Nucleus accumbens (tissue), 56 donors: ENCODE measurements at places on chromosomes 7 and 10.

- no peak for DNase-seq
These were observed 7.4 kb downstream of the ELFN1 start for GRCh38 chr7:1677206-1678080.

DNA sequence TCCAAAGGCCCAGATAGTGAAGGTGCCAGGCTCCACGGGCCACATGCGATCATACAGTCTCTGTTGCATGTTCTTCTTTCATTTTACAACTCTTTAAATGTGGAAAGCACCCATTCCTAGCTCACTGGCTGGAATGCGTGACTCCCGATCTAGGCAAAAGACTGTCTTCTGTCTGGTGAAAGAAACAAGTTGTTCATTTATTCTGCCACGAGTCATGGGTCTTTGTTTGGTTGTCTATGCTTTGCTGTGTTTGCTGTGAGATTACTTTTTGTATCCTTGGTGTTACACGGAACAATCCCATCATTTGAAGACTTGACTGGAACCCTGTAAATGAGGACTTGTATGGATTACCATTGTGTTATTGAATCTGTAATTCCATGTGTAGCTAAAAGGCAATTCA is 41.9 kb downstream of the NPVF start:
- DNase-seq = no peak

GRCh38 chr10:5413012-5413938 is 918 bp downstream of the NET1 start:
- DNase-seq = peak; percentile 16

- no peak for DNase-seq
These were observed 150.5 kb downstream of the PLXDC2 start for GRCh38 chr10:19966751-19967150.

- no peak for DNase-seq
These were observed 224.9 kb downstream of the CHCHD3 start for GRCh38 chr7:132857031-132857430.

DNA sequence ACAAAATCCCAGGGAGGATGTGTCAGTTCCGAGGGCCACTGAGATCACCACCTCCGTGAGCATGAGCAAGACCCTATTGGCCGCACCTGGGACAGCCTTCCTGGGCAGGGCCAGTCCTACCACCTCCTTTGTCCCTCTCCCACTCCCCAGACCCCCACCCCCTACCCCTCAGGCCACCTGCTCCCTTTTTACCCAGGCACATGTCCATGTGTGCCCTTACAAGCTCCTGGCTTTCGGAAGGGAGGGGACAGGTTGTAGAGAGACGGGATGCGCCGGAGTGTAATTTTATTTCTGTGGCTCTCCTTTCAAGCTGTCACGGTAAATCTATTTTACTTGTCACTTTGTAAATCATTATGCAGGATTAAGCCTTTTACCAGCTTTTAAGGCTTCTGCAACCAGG is 20.9 kb downstream of the ZMIZ1 start:
- DNase-seq = no peak

DNA sequence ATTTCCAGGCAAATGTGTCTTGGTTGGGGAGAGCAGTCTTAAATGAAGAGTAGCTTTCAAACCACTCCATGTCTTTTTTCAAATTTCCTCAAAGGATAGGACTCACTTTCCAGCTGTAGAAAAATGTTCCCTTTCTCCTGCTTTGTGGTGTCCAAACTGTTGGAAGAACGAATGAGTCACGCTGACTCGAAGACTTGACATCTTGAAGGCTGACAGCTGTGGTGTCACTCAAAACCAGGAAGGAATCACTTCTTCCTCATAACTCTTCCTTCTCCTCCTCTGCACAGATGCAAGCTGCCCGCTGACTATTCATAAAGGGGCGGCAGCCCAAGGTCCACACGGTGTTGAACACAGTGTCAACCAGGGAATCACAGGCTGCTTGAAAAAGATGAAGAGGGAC is 19.2 kb downstream of the PLA2G12B start:
- no peak for DNase-seq

DNA sequence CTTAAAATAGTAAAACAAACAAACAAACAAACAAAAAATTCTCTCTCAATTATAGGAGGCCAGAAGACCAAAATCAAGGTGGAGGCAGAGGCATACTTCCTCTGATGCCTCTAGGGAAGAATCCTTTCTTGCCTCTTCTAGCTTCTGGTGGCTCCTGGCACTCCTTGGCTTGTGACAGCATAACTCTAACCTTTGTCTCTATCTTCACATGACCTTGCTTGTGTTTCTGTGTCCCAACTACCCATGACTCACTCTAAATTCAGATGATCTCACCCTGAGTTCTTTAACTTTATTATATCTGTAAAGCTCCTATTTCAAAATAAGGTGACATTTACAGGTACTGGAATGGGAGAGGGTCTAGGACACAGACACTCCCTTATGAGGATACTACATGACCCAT is 88.3 kb upstream of the ANTXRL start:
- DNase-seq = no peak

DNA sequence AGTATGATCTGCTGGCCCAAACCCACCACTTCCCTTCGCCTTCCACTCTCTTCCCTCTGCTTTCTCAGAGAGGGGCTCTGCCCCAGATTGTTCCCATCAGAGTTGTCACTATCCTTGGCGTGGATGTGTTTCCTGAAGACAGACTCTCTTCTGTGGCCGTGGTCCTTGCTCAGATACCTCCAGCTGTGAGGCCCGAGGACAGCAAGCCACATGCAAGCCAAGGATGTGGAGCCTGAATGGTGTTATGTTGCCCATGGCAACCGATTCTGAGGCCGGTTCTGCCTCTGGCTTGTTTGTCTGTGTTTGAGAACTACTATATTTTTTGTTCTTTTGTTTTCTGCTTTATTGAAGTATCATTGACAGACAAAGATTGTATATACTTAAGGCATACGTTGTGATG is 247.4 kb upstream of the PODXL start:
- no peak for DNase-seq

- DNase-seq = no peak
These were observed 40.0 kb upstream of the ANLN start for GRCh38 chr7:36349626-36350025.

DNA sequence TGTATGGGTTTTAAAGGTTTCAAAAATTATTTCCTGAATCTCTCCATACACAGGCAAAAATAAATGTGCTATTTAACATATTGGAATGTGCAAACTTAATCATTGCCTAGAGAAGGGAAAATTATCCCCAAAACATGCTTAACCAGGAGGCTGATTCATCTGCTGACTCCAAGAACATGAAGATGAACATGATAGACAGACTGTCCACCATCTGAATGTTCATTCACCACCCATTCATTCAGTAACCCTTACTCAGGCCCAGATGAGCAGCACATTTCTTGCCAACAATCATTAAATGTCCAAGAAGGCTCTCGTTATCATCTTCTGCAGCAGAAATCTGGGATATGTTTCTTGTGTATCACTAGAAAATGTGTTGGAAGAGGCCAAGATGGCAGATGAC is 110.6 kb downstream of the PPP1R9A start:
- no peak for DNase-seq

- DNase-seq = no peak
These were observed 163.8 kb upstream of the KLF6 start for GRCh38 chr10:3948843-3949242.

- DNase-seq = no peak
These were observed 557.1 kb downstream of the PTPRN2 start for GRCh38 chr7:158030566-158030965.

DNA sequence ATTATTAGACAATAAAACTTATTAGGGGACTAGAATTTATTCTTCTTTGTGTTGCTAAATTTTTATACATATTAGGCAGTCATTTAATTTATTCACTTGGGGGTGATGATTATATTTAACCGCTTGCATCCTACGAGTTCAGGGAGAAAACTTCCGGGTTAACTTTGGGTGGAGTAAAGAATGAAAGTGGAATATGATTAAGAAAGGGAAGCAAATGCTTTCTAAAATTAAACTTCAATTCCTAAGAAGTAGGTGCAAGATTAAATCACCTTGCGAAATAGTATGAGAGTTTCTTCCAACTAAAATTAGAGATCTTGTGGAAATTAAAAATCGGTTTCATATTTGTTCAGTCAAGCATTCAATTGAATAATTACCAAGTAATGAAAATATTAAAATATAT is 33.5 kb downstream of the MRC1 start:
- no peak for DNase-seq

- DNase-seq = no peak
These were observed 80.0 kb downstream of the CELF2 start for GRCh38 chr10:11097686-11098085.

DNA sequence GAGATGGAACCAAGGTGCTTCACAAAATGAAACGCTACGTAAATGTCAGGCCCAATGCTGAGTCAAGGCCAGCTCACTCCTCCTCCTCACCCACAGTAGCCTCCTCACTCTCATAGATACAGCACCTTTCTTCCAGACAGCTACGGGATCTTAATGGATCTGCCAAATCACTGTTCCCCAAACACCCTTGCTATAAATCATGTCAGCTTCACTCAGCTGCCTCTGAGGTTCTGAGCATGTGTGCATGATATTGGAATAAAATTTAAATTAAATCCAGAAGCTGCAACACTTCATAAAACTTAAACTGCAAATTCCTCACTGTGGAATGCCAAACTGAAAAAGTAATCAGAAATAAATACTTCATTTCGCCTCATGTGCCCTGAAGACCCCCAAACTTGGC is 14.7 kb upstream of the CPXM2 start:
- no peak for DNase-seq

DNA sequence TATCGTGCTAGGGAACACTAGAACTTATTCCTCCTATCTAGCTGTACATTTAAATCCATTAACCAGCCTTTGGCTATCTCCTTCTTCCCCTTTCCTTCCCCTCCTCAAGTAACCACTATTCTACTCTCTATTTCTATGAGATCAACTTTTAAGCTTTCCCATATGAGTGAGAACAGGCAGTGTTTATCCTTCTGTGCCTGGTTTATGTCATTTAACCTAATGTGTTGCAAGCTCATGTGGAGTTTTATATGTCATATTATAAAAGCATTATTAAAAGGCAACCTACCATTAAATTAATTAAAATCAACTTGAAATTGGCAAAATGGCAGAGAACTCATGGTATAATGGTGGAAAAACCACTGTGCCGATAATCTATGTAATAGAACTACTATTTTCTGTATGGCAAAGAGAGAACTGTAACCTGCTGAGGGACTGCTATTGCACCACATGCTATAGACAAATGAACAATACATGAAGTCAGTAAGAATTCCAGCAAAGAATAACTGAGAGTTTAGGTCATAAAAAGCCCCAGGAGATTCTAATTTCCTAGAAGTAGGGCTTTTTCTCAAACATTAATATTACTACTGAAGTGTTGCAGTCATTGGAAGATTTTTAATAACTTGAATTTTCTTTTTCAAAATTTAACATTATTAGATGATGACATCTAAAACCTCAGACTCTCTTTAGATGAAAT is 81.8 kb downstream of the LRRN3 start:
- DNase-seq = no peak
